Endothelial cell (in vitro differentiated cells): ENCODE measurements at places on chromosomes 2 and 18. TPM values are rescaled to one million over a fixed set of nuclear protein-coding genes. Genes with fewer than 3 reads are reported as not detected.

- no peak overlapping the region for H3K4me3 ChIP-seq
- H3K27me3 ChIP-seq, result peaks cover 3% of the 10 kb centered on the region
- peaks cover 9% of the 10 kb centered on the region for H3K4me1 ChIP-seq
- no peaks in the 10 kb centered on the region for H3K36me3 ChIP-seq
- no peak overlapping the region for H3K27ac ChIP-seq
These were observed 157.5 kb downstream of the THADA start for GRCh38 chr2:43438342-43438741.

SCN2A gene
- total RNA-seq, result 1.5 TPM

DNA sequence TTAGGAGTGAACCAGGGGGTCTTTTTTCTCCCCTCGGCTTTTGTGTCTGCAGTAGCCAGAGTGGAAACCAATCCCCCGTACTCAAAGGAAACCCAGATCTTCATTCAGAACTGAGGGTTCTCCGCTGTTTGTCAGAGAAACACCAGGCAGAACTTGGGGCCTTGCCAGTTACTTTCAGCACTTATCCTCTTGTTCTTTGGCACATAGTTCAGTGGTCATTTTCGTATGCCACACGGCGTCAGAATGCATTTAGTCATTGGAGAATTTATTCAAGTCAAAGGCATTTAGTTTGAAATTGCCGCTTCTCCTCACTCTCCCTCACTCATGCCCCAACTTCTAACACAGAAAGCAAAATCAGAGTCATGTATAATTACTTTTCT is 102.9 kb downstream of the CABLES1 start:
- peaks cover 3% of the 10 kb centered on the region for H3K27me3 ChIP-seq
- H3K27ac ChIP-seq, result peak overlapping the region; percentile 80
- H3K4me1 ChIP-seq, result peaks cover 37% of the 10 kb centered on the region
- H3K36me3 ChIP-seq, result peaks cover 48% of the 10 kb centered on the region

- no peaks in the 10 kb centered on the region for H3K4me1 ChIP-seq
- no peak overlapping the region for H3K4me3 ChIP-seq
- no peaks in the 10 kb centered on the region for H3K36me3 ChIP-seq
- DNase-seq, result no peak
- H3K27ac ChIP-seq, result no peak overlapping the region
These were observed 631.8 kb upstream of the ID2 start for GRCh38 chr2:8049851-8050571.

DCDC2C gene
- not detected for total RNA-seq

L3MBTL4 gene
- 0.56 TPM for total RNA-seq
